ENCODE measurements at places on chromosomes 4 and X.

DNA sequence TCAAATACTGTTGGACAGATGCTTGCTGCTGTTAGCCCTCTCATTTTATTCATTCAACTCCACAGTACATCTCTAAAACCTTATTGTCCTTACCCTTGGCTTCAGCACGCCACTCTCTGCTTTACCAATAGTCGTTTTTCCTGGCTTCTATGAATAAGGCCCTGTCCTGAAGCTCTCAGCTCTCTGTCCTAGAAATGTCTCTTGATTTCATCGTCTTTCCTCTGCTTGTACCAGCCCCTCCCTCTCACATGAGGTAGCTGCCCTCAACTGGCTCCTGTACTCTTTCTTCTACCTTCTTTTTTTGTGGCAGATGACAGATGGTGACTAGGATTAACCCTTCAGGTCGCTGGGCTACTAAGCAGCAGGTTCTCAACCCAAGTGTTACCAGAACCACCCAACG is 11.4 kb downstream of the ADGRA3 start:
- DNase-seq = no peak

GRCh38 chr4:18914182-18914581 is 892.6 kb upstream of the LCORL start:
- no peak for DNase-seq

- DNase-seq = no peak
These were observed 35.2 kb downstream of the AFF2 start for GRCh38 chrX:148535639-148536038.

- DNase-seq = no peak
These were observed 27.8 kb downstream of the ADGRA3 start for GRCh38 chr4:22488106-22488505.

DNA sequence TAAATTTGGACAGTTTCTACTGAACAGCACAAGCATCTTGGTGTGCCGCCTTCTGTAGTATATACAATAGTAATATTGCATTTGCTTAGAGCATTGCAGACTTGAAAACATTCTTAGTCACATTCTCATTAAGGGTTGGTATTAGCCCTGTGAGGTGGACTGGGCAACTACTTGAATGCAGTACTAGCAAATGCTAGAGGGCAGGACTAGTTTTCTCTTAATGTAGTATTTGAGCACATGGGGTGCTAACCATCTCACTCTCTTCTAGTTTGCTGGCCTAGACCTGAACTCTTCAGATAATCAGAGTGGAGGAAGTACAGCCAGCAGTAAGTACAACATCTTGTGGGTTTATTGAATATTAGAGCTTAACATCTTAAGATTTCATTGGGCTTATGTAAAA is 3.2 kb downstream of the DDX3X start:
- DNase-seq = no peak

DNA sequence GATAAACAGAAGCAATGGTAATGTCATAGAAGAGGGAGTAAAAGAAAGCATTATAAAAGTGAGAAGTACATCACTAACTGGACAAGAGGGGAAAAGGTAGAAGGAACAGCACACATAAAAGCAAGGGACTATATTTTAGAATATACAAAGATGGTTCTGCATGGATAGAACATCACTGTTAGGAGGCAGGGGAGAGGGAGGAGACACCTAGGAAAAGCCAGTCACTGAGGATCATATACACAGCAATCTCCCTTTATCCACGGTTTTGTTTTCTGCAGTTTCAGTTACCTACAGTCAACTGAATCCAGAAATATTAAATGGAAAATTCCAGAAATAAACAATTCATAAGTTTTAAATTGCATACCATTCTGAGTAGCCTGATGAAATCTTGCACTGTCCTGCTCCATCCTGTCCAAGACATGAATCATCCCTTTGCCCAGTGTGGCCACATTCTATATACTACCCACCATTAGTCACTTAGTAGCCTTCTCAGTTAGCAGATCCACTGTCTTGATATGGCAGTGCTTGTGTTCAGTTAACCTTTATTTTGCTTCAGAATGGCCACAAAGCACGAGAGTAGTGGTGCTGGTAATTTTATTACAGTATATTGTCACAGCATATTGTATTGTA is 74.2 kb downstream of the PPA2 start:
- DNase-seq = no peak

DNA sequence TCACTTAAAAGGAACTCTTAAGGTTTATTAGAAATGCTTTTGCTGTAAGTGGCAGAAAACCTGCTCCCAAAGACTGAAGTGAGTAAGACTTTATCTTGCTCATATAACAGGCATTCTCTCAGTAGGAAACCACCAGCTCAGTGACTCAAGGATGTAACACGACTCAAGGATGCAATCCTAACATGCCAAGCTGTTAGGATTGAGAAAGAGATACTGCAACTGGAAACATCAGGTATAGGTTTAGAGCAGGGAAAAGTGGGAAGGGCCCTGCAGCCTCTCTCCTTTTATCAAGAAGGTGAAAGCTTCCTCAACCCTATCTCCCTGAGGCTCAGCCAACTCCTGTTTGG is 11.9 kb upstream of the SLC9A7 start:
- DNase-seq = no peak

GRCh38 chr4:4332529-4332928 is 42.5 kb downstream of the ZBTB49 start:
- DNase-seq = no peak
